ENCODE measurements at places on chromosomes 7 and 10.

DNA sequence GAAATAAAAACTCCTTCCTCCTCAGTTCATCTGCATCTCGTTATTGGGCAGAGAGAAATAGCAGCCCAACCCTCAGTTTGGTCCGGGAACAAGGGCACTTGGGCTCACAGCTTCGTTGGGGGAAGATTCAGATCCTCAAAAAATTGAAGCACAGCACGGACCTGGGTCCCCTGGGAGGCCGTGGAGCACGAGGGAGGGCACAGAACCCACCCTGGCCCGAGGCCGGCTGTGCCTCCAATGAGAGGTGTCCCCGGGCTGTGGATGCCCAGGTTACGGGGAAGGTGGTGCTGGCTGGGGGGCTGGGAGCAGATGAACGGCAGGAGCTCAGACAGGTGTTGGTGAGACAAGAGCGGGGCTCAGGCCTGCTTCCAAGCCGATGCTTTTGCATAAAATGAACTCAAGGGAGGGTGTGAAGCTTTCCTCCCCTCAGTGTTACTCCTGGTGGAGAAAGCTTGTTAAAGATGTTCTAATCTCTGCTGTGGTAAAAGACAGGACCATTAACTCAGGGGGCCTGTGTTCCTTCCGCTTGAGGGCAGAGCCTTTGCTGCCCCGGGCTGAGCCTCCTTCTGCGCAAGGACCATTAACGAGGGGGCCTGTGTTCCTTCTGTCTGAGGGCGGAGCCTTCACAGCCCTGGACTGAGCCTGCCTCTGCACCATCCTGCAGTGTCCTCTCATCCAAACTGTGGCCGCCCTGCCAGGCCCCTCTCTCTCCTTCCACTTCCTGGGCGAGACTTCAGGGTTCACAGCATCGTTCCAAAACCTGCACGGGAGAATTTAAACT lies 302.2 kb downstream of the ADARB2 start:
- DNase-seq: no peak

DNA sequence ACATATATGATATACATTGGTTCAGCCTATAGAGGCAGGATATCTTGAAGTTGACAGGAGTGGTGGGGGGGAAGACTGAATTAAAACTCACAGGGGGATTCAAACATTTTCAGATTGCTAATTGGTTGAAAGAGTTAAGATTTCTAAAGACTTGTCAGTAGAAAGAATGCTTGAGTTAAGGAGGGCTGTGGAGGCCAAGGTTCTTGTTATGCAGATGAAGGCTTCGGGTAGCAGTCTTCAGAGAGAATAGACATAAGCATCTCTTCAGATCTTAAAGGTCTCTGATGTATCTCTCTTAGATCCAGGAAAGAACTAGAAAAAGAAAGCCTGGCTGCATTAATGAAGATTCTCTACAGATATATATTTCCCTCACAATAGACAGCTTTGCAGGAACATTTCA lies 209.8 kb upstream of the SEMA3D start:
- no peak for DNase-seq

GRCh38 chr7:23687011-23687410 lies 7.0 kb downstream of the FAM221A start:
- DNase-seq: no peak

GRCh38 chr7:138495485-138495884 lies 35.4 kb downstream of the TRIM24 start:
- no peak for DNase-seq

DNA sequence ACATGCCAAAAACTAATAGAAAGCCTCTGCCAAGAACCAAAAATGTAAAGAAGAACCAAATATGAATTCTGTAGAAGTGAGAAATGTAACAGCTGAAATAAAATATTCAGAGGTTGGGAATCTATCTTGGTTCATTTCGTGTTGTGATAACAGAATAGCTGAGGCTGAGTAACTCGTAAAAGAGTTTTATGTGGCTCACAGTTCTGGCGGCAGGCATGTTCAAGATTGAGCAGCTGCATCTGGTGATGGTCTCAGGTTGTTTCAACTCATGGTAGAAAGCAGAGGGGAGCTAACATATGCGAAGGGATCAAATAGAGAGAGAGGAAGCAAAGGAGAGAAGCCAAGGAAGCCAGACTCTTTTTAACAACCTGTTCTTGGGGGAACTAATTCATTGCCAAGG lies 717.2 kb downstream of the TNS3 start:
- DNase-seq: no peak
